ENCODE measurements at places on chromosomes 3 and 15. TPM values are rescaled to one million over a fixed set of nuclear protein-coding genes. Genes with fewer than 3 reads are reported as not detected.

- DNase-seq: no peak
Measured at GRCh38 chr15:31098953-31099740, 2.4 kb downstream of the TRPM1 start.

DNA sequence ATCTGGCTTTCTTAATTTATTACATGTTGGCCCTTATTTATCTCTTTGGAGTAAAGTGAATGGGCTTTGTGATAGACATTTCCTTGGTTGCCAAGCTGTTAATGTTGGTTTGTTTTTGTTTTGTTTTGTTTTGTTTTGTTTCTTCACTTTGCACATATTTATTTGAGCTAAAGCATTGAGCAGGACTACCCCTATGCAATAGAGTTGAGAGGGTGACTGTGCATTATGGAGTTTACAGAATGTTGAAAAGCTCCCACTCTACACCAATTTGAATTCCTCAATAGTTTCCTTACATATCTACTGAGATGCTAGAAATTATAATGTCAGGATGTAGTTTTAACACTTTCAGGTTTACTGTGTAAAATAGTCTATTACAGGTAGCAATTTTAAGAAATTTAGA lies 462.8 kb upstream of the CBLB start:
- DNase-seq: no peak

COL8A1 gene
- polyA plus RNA-seq: 8.3 TPM

DNA sequence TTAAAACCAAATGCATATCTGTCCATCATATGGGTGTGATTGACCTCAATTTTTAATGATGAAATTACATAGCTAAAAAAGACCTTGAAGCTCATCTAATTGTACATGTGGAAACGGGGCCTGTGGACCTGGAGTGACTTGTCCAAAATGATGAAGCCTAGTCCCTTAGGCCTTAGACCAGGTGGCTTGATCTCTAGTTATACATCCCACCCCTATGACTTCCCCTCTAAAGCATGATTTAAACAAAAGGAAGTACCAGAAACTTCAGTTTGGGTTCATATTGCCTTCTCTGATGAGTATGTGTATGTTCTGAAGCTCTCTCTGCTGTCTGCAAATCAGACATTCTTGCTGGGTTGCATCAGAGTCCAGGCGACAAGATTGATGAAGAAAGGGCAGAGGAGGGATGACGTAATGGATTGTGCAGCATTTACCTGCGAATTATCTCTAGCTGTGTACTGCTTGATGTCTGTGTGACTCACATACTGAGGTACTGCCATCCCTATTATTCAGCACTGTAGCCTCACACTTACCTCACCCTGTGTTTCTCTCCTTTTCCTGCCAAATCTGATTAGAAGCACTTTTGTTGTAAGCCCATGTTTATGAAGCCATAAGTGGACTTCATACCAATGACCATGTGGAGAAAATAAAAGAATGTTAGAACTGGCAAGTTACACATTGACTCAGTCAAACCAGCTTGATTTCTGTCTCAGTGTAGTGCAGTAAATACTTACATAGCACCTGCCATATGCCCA lies 111.5 kb downstream of the FILIP1L start:
- no peak for DNase-seq

GPR149 gene
- polyA plus RNA-seq: not detected

HYAL3 gene
- polyA plus RNA-seq: 2.0 TPM

DNA sequence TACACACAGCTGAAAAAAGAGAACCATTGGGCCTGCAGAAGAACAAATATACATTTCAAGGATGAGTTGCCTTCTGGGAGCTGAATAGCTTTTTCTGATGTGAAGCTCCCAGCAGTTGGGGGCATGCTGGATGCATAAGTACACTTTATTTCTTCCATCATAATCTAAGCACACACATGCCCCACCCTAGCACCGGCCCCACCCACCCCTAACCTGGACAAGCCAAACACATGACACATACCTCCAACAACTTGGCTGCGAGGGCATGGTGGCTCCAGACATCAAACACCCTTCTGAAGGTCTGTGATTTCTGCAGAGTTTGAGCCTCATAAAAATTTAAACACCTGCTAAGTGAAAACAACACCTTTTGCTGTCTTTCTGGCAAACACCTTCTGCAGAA lies 307.2 kb upstream of the TRIM42 start:
- no peak for DNase-seq

- DNase-seq: no peak
Measured at GRCh38 chr15:50280271-50280670, 14.7 kb upstream of the HDC start.

DNA sequence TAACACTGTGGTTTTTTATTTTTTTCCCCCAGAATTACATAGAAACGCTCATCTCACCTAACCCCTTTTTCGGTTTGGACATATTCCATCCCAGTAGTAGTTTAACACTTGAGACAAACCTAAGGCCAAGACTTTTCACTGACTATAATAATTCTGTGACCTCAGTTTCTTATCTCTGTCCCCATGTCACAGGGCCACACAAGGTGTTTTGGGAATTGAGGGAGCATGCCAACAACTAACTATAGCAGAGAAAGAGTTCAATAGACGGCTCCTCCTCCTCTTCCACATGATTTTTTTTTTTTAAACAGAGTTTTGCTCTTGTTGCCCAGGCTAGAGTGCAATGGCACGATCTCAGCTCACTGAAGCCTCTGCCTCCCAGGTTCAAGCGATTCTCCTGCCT lies 27.4 kb upstream of the GHSR start:
- DNase-seq: no peak

DNA sequence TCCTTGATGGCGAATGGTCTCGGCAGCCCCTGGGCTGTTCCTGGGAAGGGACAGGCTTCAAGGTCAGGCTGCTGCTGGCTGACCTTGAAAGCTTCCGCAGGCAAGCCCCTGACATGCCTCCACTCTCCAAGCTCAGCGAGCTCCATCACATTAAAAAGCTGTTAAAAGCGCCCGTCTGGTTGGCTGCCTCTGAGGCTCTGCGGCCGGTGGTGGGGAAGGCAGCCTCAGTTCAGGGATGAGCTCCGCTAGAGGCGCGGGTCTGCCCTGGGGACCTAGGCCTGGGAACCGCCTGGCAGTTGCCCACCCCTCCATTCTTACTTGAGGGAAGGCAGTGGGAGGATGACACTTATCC lies 103.8 kb downstream of the LINGO1 start:
- no peak for DNase-seq

GRCh38 chr3:46913644-46914043 lies 36.1 kb downstream of the PTH1R start:
- no peak for DNase-seq

GRCh38 chr3:2568929-2569328 lies 470.3 kb downstream of the CNTN4 start:
- DNase-seq: no peak

DNA sequence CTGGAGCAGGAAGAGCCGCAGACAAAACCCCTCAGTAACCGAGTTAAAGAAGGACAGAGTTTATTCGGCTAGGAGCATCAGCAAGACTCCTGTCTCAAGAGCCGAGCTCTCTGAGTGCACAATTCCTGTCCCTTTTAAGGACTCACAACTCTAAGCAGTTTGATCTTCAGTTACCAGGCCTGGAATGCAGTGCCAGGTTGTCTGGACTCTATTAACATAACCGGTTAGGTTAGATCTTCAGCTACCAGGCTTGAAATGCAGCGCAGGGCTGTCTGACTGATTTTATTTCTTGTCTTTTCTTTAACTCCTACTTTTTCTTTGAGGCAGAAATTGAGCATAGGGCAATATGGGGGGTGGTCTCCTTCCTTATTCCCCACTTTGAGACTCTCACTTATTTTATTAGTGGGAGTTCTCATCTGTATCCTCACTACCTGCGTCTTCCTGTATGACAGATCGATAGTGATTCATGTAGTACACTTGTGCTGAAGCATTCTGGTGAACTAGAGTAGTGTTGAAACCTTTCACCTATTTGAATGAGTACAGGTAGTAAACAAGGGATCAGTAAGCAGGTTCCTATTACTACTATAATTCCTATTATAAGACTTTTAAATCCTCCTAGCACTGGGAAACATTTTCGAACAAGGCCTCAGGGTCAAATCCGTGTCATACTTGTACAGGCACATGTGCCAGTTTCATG lies 325.0 kb downstream of the CGGBP1 start:
- DNase-seq: no peak

UCN2 gene
- 0.22 TPM for polyA plus RNA-seq

DNA sequence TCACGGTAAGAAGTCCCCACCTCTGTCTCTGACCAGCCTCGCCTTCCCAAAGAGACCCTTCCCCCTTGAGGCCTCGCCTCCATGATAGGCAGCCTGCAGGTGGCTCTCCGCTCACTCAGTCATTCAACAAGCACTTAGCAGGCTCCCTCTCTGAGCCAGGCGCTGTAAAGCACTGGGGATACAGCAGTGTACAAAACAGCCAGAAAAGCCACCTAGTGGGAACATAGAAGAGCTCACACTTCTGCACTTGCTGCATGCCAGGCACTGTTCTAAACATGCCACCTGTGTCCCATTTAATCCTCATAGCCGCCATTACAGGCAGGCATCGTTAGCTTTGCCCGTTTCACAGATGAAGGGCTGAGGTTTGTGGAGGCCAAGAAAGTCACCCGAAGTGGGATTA lies 56.0 kb downstream of the SEMA3G start:
- DNase-seq: no peak

DNA sequence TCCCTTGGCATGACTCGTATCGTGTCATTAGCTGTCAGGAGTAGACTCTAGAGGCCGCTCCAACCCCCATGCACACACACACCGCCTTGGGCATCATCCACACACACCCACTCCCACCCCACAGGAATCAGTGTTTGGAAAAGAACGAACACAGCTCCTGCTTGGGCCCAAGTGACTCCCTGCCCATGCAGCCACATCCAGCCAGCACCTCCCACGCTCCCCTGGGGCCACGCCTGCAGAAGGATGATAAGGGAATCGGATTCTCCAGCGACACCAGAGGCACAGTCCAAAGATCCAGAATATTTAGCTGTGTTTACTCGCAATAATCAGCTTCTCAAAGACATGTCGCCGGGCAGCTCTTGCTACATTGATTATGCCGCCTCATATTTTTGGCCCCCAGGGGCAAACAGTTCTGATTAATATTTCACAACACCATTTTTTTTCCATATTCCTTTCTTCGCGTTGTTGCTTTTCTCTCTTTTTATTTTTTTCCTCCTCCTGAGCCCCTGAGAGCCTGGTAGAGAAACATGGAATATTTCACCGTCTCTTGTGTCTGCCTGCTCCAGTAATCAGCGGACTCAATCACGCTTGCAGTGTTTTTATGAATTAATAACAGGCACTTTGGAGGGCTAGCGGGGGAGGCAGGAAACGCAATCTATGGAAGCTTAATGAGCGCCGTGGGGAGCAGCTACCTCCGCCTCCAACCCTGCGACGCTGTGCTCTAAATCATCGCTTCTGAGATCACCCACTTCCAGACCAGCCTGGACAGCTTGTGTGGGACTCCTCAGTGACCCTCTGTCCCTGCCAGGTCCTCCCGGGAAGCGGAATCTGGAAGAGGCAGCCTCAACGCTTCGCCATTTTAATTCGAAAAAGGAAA lies 221.4 kb downstream of the TLE3 start:
- DNase-seq: no peak

- DNase-seq: no peak
Measured at GRCh38 chr3:48423241-48423882, 6.5 kb downstream of the PLXNB1 start.

GRCh38 chr3:143551761-143552160 lies 296.5 kb downstream of the SLC9A9 start:
- DNase-seq: no peak

SKOR1 gene
- 0.15 TPM for polyA plus RNA-seq

FHIT gene
- 11.6 TPM for polyA plus RNA-seq

- no peak for DNase-seq
Measured at GRCh38 chr3:106485802-106486201, 617.0 kb upstream of the CBLB start.

DNA sequence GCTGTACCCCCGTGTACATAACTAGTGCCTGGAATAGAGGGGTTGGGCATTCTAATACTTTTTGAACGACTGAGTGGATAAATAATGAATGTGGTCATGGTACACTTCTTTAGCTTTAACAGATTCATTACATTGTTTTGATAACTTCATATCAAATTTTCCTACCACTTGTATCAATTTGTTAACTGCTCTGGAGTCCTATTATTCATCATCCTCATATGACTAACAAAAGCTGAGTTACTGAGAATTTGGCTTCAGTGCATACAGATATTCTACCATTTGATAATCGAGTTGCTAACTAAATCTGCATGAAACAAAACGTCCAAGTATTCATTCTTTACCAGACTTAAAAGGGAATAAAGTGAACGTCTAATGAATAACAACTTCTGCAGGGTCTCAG lies 31.7 kb downstream of the FRMD5 start:
- DNase-seq: no peak

DNA sequence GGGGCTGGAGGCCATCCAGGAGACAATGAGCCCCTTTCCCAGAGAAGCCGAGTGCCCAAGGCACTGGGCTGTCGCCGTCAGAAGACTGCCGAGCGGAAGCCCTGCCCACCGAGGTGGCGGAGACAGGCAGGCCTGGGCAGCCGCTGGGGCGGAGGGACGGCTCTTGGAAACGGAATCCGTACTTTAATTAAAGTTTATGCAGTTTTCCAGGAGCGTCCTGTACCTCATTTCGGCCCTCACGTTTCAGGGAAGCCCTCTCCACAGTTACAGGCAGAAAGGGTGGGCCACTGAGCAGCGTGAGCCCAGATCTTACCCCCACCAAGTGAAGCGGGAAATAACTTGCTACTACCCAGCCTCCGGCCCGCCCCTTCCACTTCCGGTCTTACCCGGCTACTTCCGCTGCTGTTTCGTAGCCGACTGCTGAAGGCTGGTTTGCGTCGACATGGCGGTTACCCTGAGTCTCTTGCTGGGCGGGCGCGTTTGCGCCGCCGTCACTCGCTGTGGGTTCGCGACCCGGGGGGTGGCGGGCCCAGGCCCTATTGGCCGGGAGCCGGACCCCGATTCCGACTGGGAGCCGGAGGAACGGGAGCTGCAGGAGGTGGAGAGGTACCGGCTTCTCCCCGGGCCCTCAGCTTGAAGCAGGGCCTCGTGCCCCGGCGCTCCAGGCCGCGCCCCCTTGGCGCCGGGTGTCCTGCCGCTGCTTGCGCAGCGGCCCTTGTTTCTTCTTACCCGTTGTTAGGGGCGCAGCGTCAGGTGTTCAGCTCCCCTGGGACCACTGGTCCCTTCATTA lies at the start of gene NGRN:
Gene NGRN (plus strand): TSS at position 402 of the 790 bp plus-strand sequence. CDS start 41 bp downstream, at position 443.
- DNase-seq: peak; percentile 94

PLSCR5 gene
- polyA plus RNA-seq: not detected

EPHA3 gene
- 2.1 TPM for polyA plus RNA-seq

DNA sequence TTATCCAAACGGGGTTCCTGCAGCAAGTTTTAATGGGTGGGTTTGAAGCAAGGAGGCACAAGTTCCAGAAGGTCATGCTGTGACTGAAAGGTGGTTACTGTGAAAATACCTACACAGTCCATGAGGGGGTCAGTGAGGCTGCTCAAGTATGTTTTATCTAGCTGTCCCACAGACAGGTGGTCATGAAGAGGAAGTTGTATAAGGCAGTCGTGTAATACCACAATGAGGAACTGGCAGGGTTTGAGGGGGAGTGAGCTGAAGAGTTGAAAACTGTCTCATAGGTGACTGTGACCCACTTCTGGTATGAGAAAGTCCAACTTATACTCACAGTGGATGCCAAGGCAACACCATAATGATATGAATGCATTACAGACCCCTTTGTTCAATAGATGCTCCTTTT lies 856.8 kb downstream of the OTOL1 start:
- DNase-seq: no peak

GRCh38 chr3:182925330-182925943 lies 54.9 kb downstream of the DCUN1D1 start:
- peak; percentile 55 for DNase-seq

GRCh38 chr3:154111365-154111935 lies 9.7 kb upstream of the ARHGEF26 start:
- no peak for DNase-seq
